ENCODE measurements at places on chromosomes 4 and X. TPM values are rescaled to one million over a fixed set of nuclear protein-coding genes. Genes with fewer than 3 reads are reported as not detected.

The MTMR8 gene
- 1.4 TPM for total RNA-seq

The NRK gene
- total RNA-seq: 16.1 TPM

The VSIG1 gene
- total RNA-seq: 4.0 TPM

The TBC1D8B gene
- 17.1 TPM for total RNA-seq

The GAGE12E gene
- total RNA-seq: not detected

The MAGEE2 gene
- not detected for total RNA-seq

The MAGEB17 gene
- not detected for total RNA-seq

The FGFBP2 gene
- total RNA-seq: not detected
